HT1080 (cell line): ENCODE measurements at places on chromosomes 6 and 20. TPM values are rescaled to one million over a fixed set of nuclear protein-coding genes. Genes with fewer than 3 reads are reported as not detected.

Gene SLC17A1
- not detected in 2 replicates for total RNA-seq

GRCh38 chr6:29552512-29553051, 7.0 kb downstream of the UBD start:
- peak; percentile 16 for DNase-seq

DNA sequence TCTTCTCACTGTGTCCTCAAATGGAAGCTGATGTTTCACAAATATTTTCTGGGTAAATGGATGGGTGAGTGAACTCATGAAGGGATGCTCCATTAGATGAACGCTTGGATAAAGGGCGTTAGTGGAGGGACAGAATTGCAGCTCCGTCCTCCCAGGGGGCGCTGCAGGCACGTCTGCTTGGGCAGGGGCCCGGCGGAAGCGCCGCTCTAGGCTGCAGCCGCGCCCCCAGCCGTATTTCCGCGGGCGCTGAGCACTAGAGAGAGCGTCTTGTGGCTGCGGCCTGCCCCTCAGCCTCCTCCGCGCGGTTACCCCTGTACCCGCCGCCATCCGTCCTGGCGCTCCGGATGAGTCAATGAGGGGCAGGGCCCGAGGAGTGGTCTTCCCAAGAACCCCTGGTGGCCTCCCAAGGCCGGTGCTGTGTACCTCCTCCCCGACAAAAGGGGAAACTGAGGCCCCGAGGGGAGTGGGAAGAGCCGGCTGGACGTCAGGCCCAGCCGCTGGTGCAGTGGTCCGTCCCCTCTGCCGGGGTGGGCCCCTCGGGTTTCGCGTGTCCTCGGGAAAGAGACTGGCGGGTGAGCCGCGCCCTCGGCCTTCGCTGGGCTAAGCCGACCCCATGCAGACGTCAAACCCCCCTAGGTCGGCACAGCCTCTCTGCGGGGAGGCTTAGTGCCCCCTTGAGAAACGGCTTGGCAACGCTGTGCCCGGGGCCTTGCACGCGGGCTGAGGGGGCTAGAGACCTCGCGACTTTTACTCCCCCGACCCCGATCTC, 11.5 kb upstream of the SNHG17 start:
- peak; percentile 86 for DNase-seq

Gene GMPR
- total RNA-seq = 2.4 and 2.9 TPM in 2 replicates

Gene VNN1
- total RNA-seq = 0.05 and 0.27 TPM in 2 replicates

Gene DBNDD2
- total RNA-seq = 10.1 and 16.8 TPM in 2 replicates

GRCh38 chr6:64084185-64084663, 448.6 kb downstream of the PHF3 start:
- no peak for DNase-seq

Gene KHDC3L
- total RNA-seq = not detected in 2 replicates

DNA sequence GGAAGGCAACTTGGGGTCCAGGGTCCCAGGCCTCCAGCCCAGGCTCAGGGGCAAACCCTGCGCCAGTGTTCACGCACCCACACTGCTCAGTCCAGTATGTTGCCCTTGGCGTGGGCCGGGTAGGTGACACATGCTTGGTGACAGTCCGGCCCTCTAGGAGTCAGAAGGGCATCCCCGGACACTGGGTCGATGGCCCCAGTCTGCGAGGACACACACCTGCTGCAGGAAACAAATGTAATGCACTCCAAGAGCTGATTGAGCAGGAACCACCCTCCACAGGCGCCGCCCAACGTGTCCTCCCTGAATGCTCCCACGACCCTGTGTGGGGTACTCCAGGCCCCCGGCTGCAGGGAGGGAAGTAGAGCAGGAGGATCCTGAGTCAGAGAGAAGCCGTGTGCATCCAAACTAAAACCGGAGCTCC, 160.7 kb downstream of the DLL1 start:
- DNase-seq = no peak

- DNase-seq = peak; percentile 38
Measured at GRCh38 chr6:158972241-158973233, 27.5 kb downstream of the RSPH3 start.

Gene EEF1A2
- 203 and 276 TPM in 2 replicates for total RNA-seq

DNA sequence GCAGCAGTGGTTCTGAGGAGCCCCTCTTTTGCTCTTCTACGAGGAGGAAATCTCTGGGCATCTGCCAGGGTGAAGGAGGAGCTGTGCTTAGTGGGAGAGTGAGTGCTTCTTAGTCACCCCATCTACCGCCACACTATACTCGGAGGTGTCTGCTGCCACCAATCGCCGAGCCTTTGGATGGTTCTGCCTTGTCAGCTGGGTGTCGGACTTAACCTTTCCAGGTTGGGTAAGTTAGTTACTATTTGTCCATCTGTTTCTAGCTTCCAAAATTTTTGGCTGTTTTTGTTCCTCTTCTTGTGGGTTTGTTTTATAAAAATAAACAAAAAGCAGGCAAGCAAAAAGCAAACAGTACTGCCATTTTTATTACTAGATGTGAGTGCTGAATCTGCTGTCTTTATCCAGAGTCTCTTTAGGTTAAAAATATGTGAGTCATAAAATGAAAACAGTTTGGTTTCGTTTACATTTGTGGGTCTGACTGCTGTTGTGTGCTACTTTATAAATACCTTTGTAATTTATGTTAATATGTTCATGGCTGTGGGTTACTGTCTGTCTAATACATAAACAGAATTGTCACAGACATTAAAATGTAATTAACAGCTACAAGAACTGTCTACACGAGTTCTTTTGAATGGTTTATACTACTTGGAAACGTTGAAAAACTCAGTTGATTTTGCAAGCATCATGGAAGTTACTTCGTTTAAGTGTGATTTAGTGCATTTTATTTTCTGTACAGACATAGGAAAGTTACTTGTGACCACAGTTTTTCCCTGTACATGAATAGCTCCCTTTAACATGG, 89.2 kb downstream of the ARID1B start:
- DNase-seq = peak; percentile 64

Gene EYS
- 0.20 and 0.87 TPM in 2 replicates for total RNA-seq

Gene BACH2
- 0.30 and 0.87 TPM in 2 replicates for total RNA-seq

Gene SYNDIG1
- total RNA-seq = 0.67 and 1.1 TPM in 2 replicates

DNA sequence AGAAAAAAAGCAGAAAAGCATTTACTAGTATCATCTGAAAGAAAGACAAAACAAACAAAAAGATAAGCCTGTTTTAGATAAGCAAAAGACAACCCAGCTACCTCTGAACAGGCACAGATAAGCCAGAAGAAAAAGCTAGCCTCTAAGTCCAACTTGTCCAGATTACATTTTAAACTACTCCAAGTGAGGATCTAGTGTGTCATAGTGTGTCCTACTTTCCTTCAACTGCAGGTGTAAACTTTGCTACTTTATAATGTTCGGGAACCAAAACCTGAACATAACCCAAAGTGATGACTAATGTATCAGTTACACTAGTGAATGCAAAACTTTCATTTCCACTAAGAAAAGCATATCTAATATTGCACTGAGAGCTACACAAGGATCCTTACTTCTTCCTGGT, 19.5 kb downstream of the ADNP start:
- DNase-seq = no peak

DNA sequence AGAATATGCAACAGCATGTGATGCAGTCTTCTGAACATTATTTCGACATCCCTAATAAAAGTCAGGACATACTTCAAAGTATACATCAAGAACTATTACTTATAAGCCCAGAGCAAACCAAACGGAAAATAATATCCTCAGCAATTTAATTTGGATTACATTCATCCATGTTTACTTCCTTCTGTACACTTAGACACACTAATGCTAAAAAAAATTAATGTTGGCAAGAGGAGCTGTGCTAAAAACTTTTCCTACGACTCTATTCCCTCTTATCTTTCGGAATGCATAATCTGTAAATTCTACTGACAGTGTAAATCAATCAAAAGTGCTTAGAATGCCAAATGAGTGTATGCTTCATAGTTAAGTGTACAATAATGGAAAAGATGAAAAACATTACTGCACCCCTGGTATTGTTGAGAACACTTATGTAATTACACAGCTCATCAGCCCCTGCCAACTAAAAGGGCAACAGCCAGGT, 301.2 kb upstream of the HSF2 start:
- DNase-seq = no peak

Gene KCNS1
- total RNA-seq = not detected in 2 replicates

DNA sequence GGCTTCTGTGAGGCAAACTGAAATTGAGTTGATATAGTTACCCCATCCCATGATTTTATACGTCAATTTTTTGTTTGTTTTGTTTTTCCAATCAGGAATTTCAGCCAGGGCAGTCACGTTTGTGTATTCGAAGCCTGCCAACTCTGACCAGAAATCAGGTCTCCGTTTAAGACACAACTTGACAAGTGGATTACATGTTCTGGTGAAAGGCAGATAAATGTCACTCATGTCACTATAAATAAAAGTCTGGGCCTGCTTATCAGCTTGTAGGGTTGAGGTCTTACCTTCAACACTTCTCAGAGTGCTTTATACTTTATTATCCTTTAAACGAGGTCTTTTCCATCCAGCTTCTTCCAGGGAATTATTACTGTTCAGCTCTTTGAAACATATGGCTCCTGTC, 8.4 kb upstream of the XRN2 start:
- DNase-seq = no peak

Gene HMGCLL1
- not detected in 2 replicates for total RNA-seq

Gene DDX27
- 61.9 and 68.6 TPM in 2 replicates for total RNA-seq

DNA sequence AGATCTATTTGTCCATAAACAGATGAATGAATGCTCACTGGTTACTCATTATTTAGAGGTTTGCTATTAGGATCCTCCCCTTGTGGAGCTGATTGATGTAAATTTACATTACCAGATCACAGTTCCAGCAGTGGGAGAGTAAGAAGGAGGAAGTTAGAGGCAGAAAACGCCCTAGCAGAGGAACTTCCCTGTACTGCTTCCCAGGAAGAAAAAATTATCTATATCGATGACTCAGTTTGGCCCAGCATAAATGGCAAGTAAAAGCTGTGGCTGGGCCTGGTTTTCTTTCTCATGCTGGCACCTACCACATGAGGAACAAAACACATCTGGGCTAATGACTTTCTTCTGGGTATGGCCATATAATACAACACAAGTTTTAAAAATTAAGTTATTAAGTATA, 35.7 kb downstream of the DNAAF9 start:
- no peak for DNase-seq

GRCh38 chr6:47342824-47343223, 33.1 kb upstream of the TNFRSF21 start:
- no peak for DNase-seq

DNA sequence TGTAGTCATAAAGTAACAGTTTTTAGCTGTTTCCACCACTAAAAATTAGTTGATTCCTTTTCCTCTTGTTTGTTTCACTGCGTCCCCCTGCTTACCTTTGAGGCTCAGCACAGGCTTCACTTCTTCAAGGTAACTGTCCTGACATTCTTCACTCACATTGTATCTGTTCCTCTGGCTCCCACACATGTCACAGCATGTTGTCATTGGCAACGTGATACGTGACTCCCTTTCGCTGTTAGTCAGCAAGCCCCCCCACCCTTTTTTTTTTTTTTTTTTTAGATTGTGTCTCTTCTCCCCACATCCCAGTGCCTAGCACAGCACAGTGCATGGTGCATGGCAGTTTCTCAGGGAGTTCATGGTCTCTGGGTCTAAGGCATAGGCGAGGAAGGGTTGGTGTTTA, 13.3 kb downstream of the VAPB start:
- DNase-seq = no peak

DNA sequence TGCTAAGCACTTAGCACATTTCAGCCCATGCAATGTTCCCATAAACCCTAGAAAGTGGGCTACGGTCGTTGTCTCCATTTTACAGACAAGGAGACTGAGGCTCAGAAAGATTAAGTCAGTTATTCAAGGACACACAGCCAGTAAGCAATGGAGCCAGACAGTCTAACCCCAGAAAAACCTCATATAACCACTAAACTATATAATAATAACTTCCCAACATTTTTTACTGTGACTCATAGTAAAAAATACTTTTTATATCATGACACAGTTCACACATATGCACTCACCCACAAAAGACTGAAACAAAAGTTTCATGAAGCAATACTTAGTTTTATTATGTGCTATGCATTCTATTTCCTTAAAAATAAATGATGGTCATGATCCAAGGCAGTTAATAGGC, 66.2 kb upstream of the EYA2 start:
- no peak for DNase-seq

- peak; percentile 33 for DNase-seq
Measured at GRCh38 chr6:128463942-128464341, 56.5 kb downstream of the PTPRK start.

DNA sequence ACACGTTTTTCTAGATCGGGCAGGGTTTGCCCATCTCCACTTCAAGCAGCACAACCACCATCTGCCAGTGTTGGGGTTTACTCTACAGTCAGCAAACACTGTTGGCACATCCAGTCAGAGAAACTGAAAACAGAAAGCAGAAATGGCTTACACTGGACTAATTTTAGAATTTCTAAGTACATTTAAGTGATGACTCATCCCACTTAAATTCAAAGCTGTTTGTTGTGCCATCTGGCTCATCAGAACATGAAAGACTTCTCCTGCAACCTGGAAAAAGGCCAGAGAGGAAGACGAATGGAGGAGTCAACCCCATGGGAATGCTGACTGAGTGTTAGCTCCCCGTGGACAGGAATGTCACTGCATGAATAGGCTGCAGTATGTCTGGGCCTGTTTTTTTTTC, 21.8 kb downstream of the FAM209B start:
- peak; percentile 94 for DNase-seq

DNA sequence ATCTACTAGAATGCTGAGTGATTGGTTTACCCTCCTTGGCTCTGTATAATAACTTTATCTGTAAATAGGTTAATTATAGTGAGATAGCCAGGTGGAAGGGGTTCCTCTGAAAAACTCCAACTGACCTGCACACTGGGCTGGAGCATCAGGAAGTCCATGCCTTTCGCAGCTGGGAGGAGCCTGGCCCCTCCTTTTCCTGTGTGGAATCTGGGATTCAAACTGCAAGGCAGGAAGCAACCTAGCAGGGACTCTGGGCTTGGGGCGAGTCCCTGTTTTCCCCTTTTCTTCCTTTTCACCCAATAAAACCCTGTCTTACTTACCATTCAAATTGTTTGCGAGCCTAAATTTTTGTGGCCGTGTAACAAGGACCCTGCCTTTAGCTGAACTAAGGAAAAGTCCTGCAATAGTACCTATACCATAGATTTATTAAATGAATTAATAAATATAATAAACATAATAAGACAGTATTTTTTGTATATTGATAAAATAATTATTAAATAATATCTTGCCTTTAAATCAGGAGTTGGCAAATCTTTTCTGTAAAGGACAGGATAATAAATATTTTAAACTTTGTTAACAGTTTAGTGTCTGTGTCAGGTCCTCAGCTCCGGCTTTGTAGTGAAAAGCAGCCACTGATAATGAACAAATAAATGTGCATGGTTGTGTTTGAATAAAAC, 406.2 kb upstream of the MMS22L start:
- DNase-seq = no peak

Gene IRAK1BP1
- total RNA-seq = 1.7 and 2.8 TPM in 2 replicates
